ENCODE measurements at places on chromosomes 1 and 21.

DNA sequence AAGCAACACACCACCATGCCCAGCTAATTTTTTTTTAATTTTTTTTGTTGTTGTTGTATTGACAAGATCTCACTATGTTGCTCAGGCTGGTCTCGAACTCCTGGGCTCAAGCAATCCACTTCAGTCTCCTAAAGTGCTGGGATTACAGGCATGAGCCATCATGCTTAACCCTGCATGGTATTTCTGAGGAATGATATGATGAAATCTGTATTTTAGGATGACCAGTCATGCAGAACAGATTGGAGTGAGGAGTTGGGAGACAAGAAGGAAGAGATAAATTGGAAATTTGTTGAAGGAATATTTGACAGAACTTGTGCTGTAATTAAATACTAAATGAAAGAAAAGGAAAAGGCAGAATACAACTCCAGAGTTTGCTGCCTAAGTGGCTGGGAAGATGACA lies 4.7 kb upstream of the NDUFS5 start:
- DNase-seq = no peak

DNA sequence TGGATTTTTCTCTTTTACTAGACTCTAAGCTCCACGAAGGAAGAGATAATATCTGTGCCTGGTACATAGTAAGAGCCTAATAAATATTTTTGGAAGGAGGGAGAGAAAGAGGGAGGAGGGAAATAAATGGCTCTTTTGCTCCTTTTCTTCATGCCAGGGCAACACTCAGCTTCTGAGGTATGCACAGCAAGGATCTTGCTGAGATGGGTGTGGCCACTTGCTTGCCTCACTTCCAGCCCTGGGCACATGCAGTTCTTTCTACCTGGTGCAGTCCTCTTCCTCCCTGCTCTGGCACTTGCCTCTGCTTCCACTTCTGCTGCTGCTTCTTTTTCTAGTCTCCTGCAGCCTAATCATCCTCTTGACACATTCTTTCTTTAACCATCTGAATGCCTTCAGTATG lies 148.1 kb downstream of the FGGY start:
- no peak for DNase-seq

DNA sequence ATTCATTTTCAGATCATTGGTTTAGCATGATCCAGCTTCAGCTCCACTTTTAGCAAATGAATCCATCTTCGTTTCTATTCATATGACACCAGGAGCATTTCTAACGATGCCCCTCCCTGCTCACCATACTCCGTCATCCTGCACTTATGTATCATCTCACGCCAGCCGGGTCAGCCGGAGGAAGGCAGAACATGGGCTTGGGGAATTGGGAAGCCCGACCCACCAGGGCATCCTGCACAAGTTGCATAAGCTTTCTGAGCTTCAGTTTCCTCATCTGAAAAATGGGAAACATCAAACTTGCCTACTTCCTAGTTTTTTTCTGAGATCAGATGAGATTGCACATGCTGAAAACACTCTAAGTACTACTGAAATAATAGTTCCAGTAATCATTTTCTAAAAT lies 194.7 kb downstream of the AK5 start:
- DNase-seq = peak; percentile 93

DNA sequence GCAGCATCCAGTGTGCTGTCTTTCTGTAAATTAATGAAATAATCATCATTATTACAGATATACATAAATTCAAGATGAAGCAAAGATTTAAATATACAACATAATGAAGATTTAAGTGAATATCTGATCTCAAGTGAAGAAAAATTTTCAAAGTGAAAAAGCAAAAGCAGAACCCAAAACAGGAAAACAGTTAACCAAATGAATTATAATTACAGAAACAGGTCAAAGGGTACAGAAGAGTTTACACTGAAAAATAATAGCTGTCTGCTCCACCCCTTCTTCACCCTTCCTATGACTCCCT lies 44.8 kb upstream of the GTF2B start:
- DNase-seq = no peak

- no peak for DNase-seq
These were observed 45.5 kb downstream of the RAB3GAP2 start for GRCh38 chr1:220226752-220227151.

DNA sequence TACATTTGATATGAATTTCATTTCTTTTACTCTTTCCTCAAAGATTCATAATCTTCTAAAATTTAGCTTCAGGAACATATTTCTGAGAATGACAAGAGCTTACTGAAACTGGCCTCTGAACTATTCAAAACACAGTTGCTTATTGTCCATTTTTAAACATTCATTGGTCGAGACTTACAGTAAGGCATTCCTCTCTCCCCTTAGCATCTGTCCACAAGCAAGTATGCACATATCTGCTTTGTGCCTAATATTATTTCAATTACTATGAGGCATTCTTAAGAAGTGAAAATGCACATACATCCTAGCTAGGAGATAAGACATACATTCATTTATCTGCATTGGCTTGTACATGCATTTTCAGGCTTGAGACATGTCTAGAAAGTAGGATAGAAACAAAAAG lies 488.7 kb downstream of the PTBP2 start:
- no peak for DNase-seq

DNA sequence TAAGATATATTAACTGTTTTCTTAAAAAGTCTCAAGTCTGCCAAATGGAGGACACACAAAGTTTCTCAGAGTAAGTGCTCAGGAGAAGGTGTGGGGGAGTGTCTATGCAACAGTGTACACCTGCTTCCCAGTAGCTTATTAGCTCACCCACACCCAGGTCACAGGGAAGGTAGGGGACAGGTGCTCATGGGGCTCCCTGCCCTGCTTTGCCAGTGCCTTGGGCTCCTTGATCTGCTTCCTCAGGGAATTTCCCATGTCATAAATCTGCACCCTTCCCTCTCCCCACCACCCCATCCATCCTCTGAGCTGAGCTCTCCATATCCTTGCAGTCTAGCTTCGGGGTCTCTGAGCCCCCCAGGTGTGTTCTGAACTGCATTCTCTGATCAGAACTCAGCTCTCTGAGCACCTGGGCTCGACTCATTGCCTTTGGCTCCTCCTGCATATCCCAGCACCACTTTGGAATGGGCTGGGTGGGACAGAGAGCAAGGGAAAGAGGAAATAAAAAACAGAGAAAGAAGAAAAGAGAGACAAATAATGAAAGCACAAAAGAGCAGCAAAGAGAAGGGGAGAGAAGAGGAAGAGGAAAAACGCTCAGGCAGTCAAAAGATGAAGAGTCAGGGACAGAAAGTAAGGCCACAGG lies 87.0 kb upstream of the ATP1B1 start:
- no peak for DNase-seq

- peak; percentile 81 for DNase-seq
These were observed 84.4 kb downstream of the HSF2BP start for GRCh38 chr21:43574741-43575472.

GRCh38 chr1:35838693-35839245 lies 31.0 kb downstream of the AGO4 start:
- DNase-seq = peak; percentile 16

- peak; percentile 25 for DNase-seq
These were observed 956 bp downstream of the CPLANE2 start for GRCh38 chr1:16235944-16236510.

DNA sequence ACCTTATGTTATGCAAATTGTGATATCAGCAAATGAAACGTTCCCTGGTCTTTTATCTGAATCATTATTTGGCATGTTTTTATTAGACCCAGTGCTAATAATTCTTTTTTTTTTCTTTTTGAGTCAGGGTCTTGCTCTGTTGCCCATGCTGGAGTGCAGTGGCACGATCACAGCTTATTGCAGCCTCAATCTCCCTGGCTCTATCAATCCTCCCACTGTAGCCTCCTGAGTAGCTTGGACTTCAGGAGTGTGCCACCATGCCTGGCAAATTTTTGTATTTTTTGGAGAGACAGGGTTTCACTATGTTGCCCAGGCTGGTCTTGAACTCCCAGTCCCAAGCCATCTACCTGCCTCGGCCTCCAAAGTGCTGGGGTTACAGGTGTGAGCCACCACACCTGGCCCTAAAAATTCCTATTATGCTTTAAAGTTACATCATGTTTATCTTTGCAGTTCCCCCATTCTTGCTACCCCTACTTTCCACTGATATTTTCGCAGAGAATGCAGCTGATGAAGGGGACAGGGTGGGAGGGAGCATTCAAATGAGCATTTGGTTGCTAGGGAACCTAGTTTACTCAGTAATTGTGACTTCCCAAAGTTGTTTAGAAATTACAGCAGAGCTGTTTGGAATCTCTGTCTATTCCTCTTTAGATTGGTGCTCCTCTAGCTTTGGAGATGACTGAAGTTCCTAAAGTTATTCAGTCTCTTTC lies 18.4 kb downstream of the C1orf21 start:
- DNase-seq = no peak

DNA sequence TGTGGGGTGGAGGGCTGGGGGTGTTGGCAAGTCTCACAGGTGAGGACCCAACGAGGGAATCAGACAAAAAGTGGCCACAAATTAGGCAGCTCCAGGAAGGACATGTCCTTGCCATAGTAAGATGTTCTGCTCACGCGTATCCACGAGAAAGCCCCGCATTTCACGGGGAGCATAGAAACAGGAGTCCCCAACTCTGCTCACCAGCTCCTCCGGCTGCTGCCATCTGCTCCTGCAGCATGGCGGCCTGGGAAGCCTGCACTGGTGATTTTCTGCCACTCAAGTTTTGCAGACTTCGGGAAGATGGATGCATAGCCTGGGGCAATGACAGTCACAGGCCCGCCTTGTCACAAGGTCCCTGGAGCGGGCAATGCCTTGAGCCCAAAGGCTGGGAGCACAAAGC lies 9.3 kb downstream of the TCP10L start:
- no peak for DNase-seq

DNA sequence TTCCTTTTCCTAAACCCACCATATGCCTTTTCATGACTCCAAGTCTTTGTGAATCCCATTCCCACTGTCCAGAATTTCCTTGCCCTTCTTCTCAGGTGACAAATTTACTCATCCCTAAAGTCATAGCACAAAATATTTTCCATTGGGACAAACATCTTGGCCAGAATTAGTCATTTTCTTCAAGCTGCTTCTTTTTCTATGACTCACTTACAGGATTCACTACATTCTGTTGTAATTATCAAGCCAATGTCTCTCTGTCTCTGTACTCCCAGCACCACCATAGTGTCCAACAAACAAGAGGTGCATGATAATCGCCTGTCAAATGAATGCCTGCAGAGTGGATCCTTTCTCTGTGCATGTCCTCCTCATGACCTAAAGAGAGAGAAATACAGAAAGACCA lies 37.8 kb downstream of the SGIP1 start:
- no peak for DNase-seq

DNA sequence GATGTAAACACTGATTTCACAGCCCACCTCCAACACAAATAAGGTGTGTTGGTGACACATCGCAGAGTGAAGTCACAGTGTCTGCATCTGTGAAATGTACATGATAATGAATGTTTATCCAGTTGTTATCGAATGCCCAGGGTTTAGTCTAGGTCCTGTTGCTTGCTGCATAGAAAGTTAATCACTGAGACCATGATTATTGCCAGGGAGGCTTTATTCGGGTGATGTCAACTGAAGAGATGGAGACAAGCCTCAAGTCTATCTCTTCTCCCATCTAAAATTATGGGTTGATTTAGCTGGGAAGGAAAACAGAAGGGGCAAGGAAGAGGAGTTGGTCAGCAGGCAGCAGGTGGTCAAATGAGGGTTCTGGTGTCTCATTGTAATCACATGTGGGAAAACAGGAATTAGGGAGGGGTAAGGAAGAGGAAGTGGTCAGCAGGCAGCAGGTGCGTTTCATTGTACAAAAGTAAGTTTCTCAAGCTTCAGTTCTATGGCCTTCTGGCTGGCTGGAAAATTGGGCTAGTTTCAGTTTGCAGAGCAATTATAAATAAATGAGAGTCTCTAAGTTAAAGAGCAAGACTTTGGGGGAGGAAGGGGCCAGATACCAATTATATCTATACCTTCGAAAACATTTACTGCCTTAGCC lies 146.3 kb upstream of the DNAH14 start:
- no peak for DNase-seq

- DNase-seq = no peak
These were observed 42.9 kb downstream of the SLX9 start for GRCh38 chr21:44982558-44983250.

- DNase-seq = no peak
These were observed 100.7 kb downstream of the RGL1 start for GRCh38 chr1:183905508-183906113.

GRCh38 chr1:198528364-198528763 lies 12.1 kb downstream of the ATP6V1G3 start:
- DNase-seq = no peak

GRCh38 chr1:88892357-88892877 lies 1.1 kb upstream of the GTF2B start:
- DNase-seq = peak; percentile 30

GRCh38 chr1:145994391-145995120 lies 1.8 kb downstream of the TXNIP start:
- peak; percentile 57 for DNase-seq

- DNase-seq = no peak
These were observed 42.9 kb downstream of the CASQ2 start for GRCh38 chr1:115725600-115725999.

- DNase-seq = no peak
These were observed 69.5 kb downstream of the EDEM3 start for GRCh38 chr1:184685116-184685515.

GRCh38 chr1:203197625-203198024 lies 11.1 kb upstream of the CHI3L1 start:
- no peak for DNase-seq

- DNase-seq = no peak
These were observed 125.2 kb downstream of the COQ8A start for GRCh38 chr1:227065311-227065710.

- no peak for DNase-seq
These were observed 227.2 kb upstream of the ST6GALNAC5 start for GRCh38 chr1:76640092-76640491.

GRCh38 chr1:25568834-25569596 lies 25.6 kb downstream of the LDLRAP1 start:
- DNase-seq = no peak

DNA sequence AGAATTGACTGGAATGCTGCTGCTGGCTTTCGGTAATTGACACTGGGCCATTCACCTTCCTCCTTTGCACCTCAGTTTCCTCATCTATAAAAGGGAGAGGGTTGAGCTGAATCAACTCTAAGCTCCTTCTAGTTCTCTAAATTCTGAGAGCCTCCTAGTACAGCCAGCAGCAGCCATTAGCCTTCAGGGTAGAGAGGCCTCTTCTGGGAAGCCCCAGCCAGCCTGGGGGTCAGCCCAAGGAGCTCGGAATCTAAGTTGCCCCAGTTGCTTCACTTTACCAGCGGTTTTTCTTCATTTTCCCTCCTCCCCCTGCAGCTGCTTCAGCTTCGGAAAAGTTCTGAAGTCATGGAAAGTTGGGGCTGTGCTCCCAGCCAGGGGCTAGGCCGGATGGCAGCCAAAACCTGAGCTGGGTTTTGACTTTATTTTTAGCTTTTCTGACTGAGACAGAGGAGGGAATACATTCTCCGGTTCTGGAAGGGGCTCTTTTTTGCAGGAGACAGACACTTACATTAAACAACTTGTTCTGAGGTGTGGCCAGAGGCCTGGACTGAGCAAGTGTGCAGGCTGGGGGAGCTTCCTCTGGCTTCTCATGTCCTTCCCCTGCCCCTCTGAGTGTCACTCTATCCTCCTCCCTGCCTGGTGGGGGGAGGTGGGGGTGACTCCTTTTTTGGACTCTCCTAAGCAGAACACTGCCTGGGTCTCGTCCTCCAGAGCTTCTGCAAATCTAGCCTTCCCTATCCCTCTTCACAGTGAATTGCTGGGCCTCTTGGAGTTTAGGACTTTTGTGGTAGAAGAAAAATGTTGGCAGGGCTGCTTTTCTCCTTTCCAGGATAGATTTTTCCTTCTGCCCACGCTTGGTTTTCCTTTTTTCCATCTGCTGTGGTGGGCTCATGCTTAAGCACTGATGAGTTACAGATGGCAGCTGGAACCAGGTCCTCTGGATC lies 14.4 kb downstream of the LMNA start:
- DNase-seq = peak; percentile 39

Data from inflammatory macrophage (primary cell).